ENCODE measurements at places on chromosomes 3 and 15.

DNA sequence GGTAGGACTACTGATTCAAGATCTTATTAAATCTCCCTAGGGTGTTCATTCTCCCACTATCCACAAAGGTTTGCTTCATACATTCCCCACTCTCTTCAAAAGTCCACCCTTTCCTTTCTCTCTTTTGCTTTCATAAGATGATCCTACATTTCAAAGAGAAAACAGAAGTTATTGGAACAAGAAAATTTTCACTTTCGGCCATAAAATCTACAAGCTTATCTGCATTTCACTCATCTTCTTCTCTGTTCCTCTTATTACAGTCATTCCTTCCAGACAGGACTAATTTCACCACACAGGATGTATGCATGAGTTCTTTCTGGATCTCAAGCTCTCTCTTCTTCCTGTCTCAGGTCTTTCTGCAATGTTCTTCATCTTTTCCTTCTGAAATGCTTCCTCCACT lies 238.7 kb downstream of the ISL2 start:
- DNase-seq = no peak

DNA sequence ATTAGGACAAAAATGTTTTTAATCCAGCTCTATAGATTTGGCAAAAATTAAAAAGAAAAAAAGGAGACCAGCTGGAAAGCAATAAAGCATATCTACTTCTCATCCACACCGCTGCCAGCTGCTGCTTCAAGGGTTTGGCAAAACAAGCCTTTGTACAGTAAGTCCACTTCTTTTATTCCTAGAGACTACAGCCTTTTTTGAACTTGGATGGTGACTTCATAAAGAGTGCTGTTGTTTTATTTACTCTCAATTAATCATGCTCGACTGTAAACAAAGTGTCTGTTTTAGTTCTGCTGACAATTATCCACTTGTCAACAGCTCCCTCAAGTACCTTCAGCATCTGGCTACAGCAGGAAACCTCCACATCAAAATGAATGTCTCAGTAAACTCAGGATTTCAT lies 12.3 kb upstream of the FOXB1 start:
- DNase-seq = no peak

GRCh38 chr15:63051156-63052066 lies 8.9 kb downstream of the TPM1 start:
- peak; percentile 48 for DNase-seq

DNA sequence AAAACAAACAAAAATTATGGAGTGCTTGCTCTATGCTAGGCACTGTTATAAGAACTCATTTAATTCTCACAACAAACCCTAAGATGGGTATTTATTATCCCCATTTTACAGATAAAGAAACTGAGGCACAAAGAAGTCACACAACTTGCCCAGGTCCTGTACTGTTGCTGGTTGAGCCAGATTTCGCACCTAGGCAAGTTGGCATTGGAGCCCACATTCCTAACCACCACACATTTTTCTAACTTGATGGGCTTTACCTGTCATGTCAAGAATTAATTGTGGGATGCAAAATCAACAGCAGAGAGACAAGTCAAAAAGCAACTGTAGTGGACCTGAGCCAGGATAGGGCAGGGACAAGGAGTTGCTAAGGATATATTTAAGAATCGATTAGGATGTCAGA lies 47.9 kb upstream of the VILL start:
- DNase-seq = no peak

DNA sequence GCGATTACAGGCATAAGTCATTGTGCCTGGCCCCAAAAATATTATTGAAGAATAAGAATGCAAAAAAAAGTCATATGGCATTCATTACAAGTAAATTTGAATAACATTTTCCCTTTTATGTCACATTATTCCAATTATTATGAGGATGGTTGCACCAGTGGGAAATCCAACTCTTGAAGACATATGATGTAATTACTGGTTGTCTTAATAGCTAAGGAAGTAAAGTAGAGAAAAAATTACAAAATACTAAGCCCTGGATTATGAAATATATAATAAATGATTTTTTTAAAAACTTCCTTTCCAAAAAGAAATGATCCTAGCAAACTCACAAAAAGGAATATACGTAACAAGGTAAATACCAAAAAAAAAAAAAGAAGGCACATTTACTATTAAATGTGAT lies 98.9 kb downstream of the FMN1 start:
- DNase-seq = no peak

GRCh38 chr3:100893108-100893507 lies 100.1 kb downstream of the ABI3BP start:
- no peak for DNase-seq

GRCh38 chr15:78052545-78052944 lies 25.0 kb downstream of the TBC1D2B start:
- no peak for DNase-seq

- DNase-seq = peak; percentile 80
These were observed 780 bp downstream of the TIPARP start for GRCh38 chr3:156674911-156675829.

DNA sequence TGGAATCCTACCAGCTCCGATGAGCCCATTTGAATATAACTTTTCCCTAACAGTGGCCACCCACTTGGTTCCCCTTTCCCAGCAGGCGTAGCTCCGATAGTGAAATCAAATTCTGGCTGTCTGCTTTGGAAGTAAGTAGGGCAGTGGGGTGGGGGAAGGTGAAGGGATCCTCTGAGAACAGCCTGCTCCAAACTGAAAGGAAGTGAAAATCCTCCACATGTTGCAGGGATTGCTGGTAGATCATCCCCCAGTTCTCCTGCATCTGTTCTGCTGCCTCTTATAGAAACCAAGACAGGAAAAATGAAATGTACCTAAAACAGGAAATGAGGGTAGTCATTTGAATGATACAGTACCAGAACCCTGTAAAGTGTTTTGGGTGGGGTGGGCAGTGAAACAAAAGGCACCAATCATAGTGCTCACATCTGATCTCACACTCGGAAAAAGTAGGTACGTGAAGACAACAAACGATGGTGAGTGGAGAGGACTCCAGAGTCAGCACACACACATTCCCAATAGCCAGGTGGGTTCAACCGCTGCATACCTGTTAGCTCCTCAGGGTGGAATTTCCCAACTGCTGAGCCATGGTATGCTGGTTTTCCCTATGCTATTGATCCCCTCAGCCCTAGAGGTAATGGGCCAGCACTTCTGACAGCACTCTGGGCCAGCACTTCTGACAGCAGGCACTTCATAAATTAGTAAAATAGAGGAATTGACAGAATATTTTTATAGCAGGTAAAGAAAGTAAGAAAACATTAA lies 304.9 kb upstream of the ADAMTS9 start:
- DNase-seq = no peak

DNA sequence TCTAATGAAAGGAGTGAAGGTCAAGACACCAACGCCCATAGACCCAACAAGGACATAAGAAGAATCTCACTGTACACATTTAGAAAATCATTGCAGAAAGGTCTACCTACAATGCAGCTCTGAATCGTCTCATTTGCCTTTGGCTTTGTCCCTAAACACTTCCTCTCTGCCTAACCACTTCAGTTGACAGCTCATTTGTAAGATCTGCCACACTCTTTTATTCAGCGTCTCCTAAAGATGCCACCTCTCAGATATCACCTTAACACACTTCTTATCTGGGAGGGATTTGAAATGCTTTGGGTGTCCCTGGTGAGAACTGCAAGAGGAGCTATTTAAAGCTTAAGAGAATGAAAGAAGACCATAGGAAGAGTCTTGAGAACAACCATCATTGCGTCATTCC lies 38.7 kb downstream of the RAB27A start:
- DNase-seq = no peak

DNA sequence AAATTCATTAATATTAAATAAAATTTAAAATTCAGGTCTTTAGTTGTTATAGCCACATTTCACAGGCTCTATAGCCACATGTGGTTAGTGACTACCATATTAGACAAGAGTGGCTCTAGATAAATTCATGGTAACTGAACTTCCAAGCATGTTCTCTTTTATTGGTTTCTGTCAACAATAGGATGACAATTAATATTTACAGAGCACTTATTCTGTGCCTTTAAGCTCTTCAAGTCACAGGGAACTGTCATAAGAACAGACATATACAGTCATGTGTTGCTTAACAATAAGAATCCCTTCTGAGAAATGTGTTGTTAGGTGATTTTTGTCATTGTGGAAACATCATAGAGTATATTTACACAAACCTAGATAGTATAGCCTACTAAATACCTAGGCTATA lies 38.8 kb upstream of the SLC25A36 start:
- DNase-seq = no peak

- DNase-seq = no peak
These were observed 38.7 kb downstream of the ANXA2 start for GRCh38 chr15:60358935-60359682.

DNA sequence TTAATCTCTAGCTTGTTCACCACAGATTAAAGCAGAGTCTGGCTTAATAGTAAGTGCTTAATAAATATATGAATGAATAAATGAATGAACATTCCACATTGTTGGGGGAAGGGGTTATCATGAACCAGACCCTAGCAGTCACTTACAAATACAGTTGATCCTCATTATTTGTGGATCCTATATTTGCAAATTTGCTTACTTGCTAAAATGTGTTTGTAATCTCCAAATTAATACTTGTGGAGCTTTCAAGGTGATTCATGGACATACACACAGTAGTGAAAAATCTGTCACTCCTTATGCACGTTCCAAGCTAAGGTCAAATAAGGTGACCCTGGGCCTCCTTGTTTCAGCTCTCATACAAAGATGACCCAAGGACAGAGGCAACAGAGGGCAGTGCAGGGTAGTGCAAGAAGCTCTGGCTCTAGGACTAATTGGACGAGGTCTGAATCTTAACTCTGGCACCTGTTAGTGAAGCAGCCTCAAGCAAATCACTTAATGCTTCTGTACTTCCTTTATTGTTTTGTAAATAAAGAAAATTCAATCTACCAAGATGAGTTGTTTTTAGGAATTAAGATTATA lies 112.8 kb upstream of the C2CD4B start:
- no peak for DNase-seq

GRCh38 chr15:45456212-45457106 lies 66.1 kb downstream of the SLC30A4 start:
- peak; percentile 90 for DNase-seq

DNA sequence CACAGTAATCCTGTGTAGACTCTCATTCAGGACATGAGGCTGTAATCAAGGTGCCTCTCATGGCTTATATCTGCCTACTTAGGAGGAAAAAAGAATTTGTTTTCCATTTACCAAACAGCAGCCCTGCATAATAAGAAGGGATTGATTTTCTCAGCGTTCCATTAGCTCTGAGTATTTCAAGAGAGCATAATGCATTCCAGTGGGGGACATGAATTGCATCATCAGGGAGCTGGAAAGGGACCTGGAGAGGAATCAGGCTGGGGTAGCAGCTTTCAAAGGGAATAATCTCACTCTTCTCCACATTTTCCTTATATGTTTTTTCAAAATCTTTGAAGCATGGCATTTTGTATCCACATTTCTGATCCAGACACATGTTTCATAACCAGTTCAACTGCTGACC lies 150.6 kb upstream of the ANKRD28 start:
- DNase-seq = no peak

DNA sequence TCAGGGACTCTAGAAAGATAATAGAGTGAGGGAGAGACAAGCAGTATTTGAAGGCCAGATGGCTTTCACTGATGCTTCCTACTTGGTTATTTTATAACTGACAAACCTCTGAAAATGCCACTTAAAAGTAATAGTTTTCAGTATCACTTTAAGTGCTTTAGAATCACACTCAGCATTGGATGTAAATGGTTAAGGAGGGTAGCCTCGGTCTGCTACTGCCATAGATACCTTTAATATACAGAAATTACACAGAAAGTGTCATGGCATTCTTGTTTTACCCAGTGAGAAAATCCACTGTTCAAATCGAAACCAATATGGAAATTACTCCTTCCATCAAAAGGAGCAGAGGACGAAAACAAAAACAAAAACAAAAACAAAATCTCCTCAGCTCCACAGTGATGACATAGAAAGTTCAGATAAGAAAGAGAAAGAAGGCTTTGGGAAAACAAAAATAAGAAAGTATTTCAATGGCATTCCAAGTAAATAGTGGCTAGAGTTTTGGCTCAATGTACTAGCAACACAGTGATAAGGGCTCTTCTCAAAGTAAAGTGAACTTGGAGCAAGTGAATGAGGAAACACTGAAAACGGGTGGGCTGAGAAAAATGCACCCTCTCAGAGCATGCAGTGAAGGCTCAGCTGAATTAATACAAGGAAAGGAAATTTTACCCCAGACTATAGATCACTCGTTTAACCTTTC lies 43.2 kb upstream of the CD47 start:
- no peak for DNase-seq

DNA sequence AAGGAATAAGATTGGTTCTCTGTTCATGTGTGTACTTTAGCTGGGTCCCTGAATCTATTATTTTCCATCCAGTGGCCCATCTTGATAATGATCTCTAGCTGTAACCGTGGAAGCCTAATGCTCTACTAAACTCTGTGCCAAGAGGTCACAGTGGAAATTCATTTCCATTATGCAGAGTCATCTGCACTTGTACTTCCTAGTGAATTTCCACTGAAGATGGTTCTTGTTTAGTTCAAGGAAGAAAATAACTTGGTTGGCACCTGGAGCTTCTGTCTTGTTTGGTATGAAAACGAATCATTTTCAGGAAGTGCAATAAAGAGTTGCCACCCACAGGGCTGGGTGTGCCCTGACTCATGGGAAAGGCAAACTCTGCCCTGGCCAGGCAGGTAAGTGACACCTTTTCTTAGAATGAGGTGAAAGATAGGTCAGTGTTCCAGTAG lies 10.3 kb downstream of the LPP start:
- no peak for DNase-seq

- DNase-seq = no peak
These were observed 29.0 kb downstream of the PXYLP1 start for GRCh38 chr3:141260630-141260927.

DNA sequence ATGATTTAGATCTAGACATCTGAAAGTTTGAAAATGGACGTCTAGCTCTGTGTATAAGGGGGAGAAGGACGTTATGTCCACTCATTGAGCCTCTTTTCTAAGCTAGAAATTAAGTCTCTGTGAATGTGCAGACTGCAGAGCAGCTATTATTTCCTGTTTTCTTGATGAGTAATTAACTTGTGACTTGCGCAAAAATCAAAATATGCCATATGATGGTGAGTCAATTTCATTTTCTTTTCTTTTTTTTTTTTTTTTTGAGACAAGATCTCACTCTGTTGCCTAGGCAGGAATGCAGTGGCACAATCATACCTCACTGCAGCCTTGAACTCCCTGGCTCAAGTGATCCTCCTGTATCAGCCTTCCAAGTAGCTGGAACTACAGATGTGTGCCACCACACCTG lies 14.1 kb downstream of the LACTB start:
- no peak for DNase-seq

DNA sequence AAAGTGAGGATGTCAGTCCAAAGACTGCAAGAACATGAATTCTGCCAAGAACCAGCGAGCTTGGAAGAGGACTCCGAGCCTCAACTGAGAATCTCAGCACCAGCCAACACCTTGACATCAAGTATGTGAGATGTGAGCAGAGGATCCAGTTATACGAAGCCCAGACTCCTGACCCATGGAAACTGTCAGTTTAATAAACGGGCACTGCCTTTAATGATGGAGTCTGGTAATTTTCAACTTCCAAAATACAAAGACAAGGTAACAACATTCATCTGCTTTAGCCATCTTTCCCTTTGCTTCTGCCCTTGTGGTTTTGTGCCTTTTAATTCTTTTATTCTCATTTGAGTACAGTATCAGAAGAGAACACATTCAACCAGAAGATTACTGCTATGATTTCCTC lies 211.9 kb downstream of the ULK4 start:
- DNase-seq = no peak

- no peak for DNase-seq
These were observed 71.3 kb downstream of the NUP210 start for GRCh38 chr3:13348661-13349396.
